Upper lobe of right lung (tissue), 1 donor: ENCODE measurements at places on chromosomes 2 and 18. TPM values are rescaled to one million over a fixed set of nuclear protein-coding genes. Genes with fewer than 3 reads are reported as not detected.
A peak's percentile ranks its signal among the peaks of the same experiment; 100 is the strongest.

GRCh38 chr2:97759727-97760407 is 46.5 kb downstream of the ZAP70 start:
- DNase-seq, result no peak
- no peaks in the 10 kb centered on the region for H3K27me3 ChIP-seq
- peaks cover 87% of the 10 kb centered on the region for H3K36me3 ChIP-seq
- H3K27ac ChIP-seq, result no peak overlapping the region

DNA sequence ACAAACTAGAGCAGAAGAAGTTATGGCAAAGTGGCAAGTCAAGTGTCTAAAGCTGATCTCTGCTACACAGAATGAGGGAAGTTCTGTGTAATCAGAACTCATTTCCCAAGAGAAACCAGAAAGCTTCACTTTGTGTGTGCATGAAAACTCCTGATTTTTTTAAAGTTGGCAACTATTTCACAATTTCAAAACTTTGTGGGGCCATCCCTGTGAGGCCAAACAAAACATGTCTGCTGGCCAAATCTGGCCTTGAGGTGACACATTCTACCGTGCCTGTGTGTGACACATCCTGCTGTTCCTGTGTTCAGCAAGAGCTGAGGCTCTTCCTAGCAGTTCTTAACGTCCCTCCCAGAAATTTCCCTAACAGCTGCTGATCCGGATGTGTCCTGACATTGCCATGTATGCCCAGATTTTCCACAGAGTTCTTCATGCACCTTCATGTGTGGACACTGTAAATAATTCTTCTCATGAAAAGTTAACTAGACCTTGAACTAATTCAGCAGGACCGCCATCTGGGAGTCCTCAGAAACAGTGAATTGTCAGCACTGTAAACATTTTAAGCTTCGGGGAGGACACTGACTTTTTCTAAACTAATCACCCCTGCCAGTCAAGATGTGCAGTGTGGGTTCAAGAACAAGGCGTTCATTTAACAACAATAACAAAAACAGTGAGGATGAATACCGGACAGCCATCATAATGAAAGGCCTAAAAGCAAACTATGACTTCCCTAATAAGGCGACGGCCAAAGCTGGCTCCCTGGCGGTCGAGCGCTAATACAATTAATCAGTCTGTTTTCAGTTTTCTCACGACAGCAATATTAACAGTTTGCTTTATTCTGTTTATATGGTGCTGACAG is 99.0 kb downstream of the PLEKHM3 start:
- peak overlapping the region; percentile 26 for H3K4me3 ChIP-seq
- DNase-seq, result no peak
- H3K27me3 ChIP-seq, result no peaks in the 10 kb centered on the region

DNA sequence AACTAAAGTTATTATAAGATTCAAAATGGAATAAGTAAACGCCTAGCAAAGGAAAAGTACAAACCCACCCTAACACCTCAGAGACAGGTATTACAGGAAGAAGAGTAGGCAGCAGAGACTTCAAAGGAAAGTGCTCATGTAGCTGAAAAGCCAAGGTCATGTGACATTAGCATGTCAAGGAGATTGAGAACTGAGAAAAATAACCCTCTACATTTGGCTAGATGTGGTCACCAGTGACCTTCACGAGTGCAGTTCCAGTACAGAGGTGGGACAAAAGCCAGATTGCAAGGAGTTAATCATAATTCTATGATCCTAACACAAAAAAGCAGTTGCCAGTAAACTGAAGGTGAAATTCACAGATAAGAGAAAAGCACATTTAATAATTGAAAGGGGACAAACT is 252.7 kb downstream of the ZEB2 start:
- H3K4me1 ChIP-seq, result peaks cover 6% of the 10 kb centered on the region
- H3K27ac ChIP-seq, result no peak overlapping the region
- DNase-seq, result no peak
- no peaks in the 10 kb centered on the region for H3K36me3 ChIP-seq

GRCh38 chr2:127398239-127398590 is 10.4 kb upstream of the MAP3K2 start:
- no peak overlapping the region for H3K27ac ChIP-seq
- H3K27me3 ChIP-seq, result no peaks in the 10 kb centered on the region
- peak; percentile 81 for DNase-seq
- H3K4me3 ChIP-seq, result no peak overlapping the region
- peaks cover 14% of the 10 kb centered on the region for H3K4me1 ChIP-seq

GRCh38 chr2:136486115-136486514 is 279.2 kb upstream of the THSD7B start:
- H3K4me3 ChIP-seq, result no peak overlapping the region
- DNase-seq, result no peak
- no peaks in the 10 kb centered on the region for H3K4me1 ChIP-seq
- no peak overlapping the region for H3K27ac ChIP-seq

GRCh38 chr18:44938720-44939665 is 258.3 kb downstream of the SETBP1 start:
- no peak overlapping the region for H3K4me3 ChIP-seq
- peaks cover 11% of the 10 kb centered on the region for H3K4me1 ChIP-seq
- no peaks in the 10 kb centered on the region for H3K27me3 ChIP-seq
- H3K36me3 ChIP-seq, result no peaks in the 10 kb centered on the region
- no peak for DNase-seq

GRCh38 chr2:211766689-211767088 is 771.9 kb downstream of the ERBB4 start:
- no peaks in the 10 kb centered on the region for H3K27me3 ChIP-seq
- no peak overlapping the region for H3K27ac ChIP-seq
- H3K4me1 ChIP-seq, result peaks cover 4% of the 10 kb centered on the region
- no peaks in the 10 kb centered on the region for H3K36me3 ChIP-seq

DNA sequence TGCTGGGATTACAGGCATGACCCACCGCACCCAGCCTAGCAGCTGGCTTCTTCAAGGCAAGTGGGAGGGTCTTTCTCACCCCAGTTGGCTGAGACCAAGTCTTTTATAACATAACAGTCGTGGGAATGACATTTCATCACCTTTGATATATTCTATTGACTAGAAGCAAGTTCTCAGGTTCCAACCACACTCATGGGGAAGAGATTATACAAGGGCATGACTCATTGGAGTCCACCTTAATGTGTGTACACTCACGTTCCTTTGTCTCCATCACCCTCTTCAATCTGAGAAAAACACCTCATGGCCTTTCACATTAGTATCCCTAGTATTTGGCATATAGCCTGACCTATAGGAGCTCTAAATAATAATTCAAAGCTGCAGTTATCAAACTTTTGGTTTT is 2.8 kb upstream of the BBS5 start:
- no peak for DNase-seq
- H3K27me3 ChIP-seq, result no peaks in the 10 kb centered on the region
- H3K36me3 ChIP-seq, result no peaks in the 10 kb centered on the region

DNA sequence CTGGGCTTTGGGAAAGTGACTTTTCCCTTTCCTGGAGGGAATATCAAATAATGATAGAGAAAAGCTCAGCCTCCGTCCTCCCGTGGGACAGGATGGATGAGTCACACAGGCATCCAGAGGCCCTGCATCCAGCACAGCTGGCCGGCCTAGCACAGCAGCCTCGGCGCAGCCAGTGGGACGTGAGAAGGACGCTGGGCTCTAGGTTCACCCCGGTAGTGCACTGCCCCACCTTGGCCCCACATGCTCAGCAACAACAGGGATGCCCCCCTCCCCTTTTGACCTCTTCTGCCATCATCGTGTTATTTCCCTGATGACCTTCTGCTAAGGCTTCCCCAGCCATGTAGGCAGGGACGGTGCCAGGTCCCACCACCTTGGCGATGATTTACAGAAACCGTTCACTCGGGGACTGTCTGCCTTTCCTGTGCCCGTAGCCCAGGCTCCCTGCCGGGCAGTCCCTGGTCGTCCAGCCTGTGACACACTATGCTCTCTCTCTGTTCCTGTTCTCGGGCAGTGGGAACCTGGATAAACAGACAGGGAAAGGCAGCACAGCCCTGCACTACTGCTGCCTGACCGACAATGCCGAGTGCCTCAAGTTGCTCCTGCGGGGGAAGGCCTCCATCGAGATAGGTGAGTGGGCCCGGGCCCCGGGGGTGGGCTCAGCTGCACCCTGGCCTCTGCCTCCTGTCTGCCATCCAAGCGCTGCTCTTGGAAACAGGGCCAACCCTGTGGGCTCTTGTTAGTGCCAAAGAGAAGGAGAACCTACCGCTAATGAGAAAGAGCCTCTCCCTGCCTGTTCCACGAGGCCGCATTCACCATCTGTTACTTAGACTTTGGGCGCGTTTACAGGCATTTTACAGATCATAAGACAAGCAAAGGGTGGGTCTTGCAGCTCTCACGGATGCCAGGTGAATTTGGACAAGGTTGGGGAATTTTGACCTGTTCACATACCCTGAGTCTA is 44.6 kb downstream of the ITGB1BP1 start:
- H3K27ac ChIP-seq, result peak overlapping the region; percentile 63
- H3K4me3 ChIP-seq, result no peak overlapping the region
- no peaks in the 10 kb centered on the region for H3K27me3 ChIP-seq
- no peaks in the 10 kb centered on the region for H3K36me3 ChIP-seq
- DNase-seq, result peak; percentile 53

The ACVR1 gene
- 34.4 TPM for total RNA-seq

The MZT2A gene
- total RNA-seq, result 46.5 TPM

The SYT4 gene
- 1.1 TPM for total RNA-seq

The RAB6C gene
- not detected for total RNA-seq

The FAM124B gene
- 4.4 TPM for total RNA-seq

The GNAL gene
- 4.3 TPM for total RNA-seq

The ASAP2 gene
- 30.9 TPM for total RNA-seq
